Stimulated activated CD4-positive, alpha-beta T cell treated with anti-CD3 and anti-CD28 coated beads, Interleukin-4, amount 100 ng/mL, for 4 hours (primary cell): ENCODE measurements at places on chromosomes 7 and 10.
A peak's percentile ranks its signal among the peaks of the same experiment; 100 is the strongest.

GRCh38 chr7:20514364-20514763 is 101.1 kb upstream of the ABCB5 start:
- DNase-seq = no peak

DNA sequence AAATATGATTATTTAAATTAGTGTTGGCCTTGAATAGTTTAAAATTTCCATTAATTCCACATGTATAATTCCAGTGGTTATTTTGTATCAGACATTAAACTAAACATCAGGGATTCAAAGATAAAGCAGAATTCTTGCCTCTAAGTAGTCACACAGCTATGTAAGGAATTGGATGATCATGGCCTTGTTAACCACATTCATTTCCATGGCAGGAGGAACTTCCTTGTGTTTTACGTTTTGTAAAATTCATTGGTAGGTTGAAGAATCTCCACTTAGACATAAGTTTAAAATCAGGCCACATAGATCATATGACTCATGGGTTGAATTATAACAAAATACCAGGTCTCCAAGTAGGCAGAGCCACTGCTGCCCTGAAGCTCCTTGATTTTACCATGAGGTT is 289.7 kb downstream of the PLXDC2 start:
- no peak for DNase-seq

GRCh38 chr7:125668321-125668993 is 738.8 kb upstream of the POT1 start:
- no peak for DNase-seq

GRCh38 chr7:117993377-117994003 is 120.2 kb upstream of the CTTNBP2 start:
- no peak for DNase-seq

- no peak for DNase-seq
Observed at GRCh38 chr7:98236355-98237185, 15.5 kb downstream of the TECPR1 start.

DNA sequence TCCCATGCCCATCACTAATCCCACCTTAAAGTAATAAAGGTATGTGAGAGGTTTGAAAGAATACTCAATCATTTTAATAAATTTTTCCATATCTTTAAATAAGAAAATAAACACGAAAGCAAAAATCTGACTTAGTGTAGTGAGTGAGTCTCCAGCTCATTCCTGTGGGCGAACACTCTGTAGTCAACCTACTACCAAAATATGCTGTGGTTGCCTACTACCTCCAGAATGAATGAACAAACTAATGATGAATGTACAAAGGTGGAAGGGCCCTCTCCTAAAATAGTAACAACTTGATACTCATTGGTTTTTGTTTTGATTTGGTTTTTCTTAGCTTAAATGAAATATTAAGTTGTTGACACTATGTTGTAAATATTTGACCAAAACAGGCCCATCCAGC is 195.5 kb upstream of the HPS1 start:
- DNase-seq = no peak

- DNase-seq = no peak
Observed at GRCh38 chr7:96738705-96739104, 29.1 kb upstream of the SEM1 start.

GRCh38 chr7:101814081-101814990 is 3.1 kb upstream of the CUX1 start:
- DNase-seq = peak; percentile 55

- no peak for DNase-seq
Observed at GRCh38 chr7:5636914-5637313, 144.5 kb downstream of the RNF216 start.

- no peak for DNase-seq
Observed at GRCh38 chr10:133527771-133528271, 658 bp downstream of the CYP2E1 start.

GRCh38 chr7:93551063-93551895 is 23.2 kb downstream of the CALCR start:
- no peak for DNase-seq

GRCh38 chr7:87231711-87232110 is 12.2 kb upstream of the TMEM243 start:
- no peak for DNase-seq

DNA sequence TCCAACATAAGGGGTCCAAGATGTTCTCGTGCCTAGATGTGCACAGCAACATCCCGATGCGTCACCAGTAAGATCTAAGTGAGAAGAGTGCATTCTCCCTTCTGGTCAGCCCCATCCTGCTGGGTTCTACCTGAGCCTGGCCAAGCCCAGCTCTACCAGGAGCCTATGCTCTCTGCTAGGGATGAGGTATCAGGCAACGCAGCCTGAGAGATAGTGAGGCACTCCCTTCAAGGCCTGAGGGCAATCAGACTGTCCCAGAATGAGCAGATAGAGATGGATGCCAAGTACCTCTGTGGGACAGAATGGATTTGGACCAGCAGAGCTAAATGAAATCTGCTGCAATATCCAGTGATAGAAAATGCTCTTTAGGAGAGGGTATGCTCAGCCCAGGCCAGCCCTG is 26.7 kb downstream of the DDC start:
- no peak for DNase-seq

GRCh38 chr7:112080441-112080840 is 125.8 kb downstream of the DOCK4 start:
- DNase-seq = no peak

DNA sequence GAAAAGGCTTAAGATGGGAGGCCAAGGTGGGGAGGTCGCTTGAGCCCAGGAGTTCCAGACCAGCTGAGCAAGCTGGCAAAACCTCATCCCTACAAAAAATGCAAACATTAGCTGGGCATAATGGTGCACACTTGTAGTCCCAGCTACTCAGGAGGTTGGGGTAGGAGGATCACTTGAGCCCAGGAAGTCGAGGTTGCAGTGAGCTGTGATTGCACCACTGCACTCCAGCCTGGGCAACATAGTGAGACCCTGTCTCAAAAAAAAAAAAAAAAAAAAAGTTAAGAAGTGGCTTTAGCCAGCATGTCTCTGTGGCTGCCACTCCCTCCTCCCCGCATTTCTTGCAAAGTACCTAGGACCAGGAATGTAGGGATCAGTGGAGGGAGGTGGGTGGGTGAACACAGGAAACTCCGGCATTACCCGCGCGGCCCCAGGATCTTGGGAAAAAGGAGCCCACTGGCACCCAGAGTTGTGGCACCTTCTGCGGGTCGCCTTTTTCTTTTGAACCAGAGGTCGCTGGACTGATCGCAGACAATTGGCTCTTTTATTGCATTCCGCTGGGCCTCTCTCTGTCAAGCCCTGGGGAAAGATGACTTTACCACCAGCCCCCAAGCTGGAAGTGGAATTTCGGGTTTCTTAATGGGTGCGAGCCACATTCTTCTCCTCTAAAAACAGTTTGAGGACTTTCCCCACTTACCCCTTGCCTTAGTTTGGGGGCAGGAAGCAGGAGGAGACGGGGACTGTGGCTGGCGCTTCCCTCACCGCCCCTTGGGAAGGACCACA is 3.5 kb downstream of the VGF start:
- no peak for DNase-seq

DNA sequence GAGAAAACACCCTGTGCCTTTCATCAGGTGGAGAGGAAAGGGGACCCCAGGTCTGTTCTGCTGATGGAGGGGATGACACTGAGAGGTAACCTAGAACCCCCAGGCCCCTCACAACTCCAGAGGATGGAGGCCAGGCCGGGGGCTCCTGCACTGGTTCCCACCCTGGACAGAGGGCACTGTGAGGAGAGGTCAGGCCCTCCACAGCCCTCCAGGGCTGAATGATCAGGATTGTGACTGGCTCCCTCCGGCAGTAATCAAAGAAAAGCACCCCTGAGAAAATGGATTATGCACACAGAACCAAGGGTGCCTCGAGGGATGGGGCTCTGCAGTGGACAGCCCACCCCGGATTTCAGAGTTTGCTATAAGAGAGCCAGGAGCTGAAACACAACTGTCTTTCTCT is 502.8 kb downstream of the TCERG1L start:
- DNase-seq = no peak

DNA sequence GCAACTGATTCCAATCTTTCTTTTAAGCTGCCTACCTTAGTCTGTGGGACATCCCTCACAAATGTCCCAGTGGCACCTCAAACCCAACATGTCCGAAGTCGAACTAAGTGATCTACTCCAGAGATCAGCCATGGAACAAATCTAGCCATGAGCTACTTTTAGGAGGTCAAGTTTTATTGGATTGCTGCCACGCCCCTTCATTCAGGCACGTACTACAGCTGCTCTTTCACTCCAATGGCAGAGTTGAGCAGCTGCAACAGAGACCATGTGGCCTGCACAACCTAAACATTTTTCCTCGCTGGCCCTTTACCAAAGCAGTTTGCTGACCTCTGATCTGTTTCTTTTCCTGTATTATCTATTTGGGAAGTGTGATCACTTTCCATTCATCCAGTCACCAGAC is 192.4 kb upstream of the CDCA7L start:
- DNase-seq = no peak

- DNase-seq = no peak
Observed at GRCh38 chr10:125844751-125845221, 21.4 kb downstream of the BCCIP start.

GRCh38 chr10:101310529-101311184 is 43.3 kb upstream of the BTRC start:
- DNase-seq = no peak

GRCh38 chr10:132111871-132112341 is 46.2 kb downstream of the JAKMIP3 start:
- DNase-seq = no peak

GRCh38 chr7:27240015-27240731 is 2.4 kb upstream of the EVX1 start:
- no peak for DNase-seq

DNA sequence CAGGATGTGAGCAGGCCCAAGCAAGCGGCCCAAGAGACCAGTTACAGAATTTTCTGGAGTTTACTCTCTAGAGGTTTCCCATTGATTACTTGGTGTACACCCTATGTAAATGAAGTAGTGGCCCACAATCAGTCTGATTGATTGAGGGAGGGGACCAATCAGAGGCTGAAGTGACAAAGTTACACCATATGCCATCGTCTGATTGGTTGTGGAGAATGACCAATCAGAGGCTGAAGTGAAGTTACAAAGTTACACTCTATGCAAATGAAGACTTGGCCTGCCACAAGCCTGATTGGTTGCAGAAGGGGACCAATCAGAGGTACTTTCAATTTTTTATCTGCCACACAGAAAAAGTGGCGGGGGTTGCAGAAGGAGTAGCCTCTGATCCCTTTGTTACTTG is 83.7 kb downstream of the KIF20B start:
- no peak for DNase-seq

- DNase-seq = no peak
Observed at GRCh38 chr10:77520290-77520689, 117.3 kb downstream of the KCNMA1 start.

- no peak for DNase-seq
Observed at GRCh38 chr10:60282771-60283353, 106.8 kb downstream of the ANK3 start.

DNA sequence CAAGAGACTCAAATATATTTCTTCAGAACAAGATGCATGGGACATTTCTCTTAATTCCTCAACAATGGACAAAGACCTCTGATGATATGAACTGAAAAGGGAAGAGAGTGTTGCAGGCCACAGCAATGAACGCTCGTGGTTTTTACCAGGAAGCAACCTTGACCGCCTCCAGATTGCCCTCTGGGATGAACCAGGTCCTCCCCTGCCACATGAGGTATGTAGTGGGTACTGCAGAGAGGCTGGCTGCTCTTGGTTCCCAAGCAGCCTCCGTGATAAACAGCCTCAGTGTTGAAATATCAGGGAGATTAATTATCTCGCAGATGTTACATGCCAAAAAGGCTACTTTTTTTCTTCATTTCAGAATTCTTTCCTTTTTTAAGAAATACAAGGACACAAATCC is 338.8 kb downstream of the ELMO1 start:
- no peak for DNase-seq

DNA sequence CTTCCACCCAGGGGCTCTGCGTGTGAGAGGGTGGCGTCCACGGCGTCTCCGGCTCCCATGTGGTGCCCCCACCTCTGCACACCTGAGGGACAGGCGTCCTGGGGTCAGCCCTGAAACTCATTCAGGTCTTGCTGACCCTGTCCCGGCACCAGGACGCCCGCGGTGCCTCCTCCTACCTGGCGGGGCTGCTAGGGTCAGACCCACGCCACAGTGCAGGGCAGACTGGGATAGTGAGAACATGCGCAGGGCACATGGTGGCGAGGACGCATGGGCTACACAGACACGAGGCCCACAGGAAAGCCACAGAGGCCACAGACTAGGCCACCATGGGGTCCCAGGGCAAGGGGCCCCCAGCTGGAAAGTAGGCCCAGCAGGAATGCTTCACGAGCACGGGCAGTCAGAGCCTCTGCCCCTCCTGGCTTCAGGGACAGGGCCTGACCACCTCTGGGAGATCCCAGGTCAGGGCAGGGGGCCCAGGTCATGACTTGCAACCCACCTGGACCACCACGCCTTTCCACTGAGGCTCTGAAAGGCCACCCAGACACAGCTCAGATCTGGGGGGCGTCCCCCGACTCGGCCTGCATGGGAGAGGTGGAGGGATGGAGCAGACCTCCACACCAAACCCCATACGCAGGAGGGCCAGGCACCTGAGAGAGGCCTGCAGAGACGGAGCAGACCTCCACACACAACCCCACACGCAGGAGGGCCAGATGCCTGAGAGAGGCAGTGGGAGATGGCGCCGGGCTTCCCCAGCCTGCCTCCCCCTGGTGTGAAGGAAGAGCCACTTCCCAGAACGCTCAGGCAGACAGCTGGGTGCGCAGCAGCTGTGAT is 188.6 kb downstream of the ELFN1 start:
- DNase-seq = no peak

- peak; percentile 12 for DNase-seq
Observed at GRCh38 chr10:59991661-59992060, 85.3 kb upstream of the CCDC6 start.

- DNase-seq = no peak
Observed at GRCh38 chr10:128972036-128972405, 495.0 kb upstream of the MGMT start.

DNA sequence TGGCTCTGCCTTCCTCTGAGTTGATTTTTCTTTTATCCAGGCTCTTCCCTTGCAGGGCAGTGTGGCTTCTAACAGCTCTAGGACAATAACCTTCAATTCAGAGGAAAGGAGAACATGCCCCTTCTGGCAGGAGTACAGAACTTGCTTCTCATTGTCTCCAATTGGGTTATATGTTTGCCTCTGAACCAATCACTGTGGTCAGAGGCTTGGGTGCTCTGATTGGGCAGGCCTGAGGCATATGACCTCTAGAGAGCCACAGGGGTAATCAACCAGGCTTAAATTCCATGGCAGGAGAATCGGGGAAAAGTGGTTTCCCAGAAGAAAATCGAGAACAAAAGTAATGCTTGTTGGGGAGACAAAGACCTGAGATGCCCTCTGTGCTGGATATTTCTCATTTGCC is 240.0 kb downstream of the REEP3 start:
- DNase-seq = no peak
